ENCODE measurements at places on chromosomes 1 and 21.

- peak; percentile 36 for DNase-seq
These were observed at the start of gene HPDL for GRCh38 chr1:45326627-45327623. Gene HPDL, plus strand, starts transcription at chr1:45326895. Its CDS starts 254 bp downstream, at chr1:45327149.

DNA sequence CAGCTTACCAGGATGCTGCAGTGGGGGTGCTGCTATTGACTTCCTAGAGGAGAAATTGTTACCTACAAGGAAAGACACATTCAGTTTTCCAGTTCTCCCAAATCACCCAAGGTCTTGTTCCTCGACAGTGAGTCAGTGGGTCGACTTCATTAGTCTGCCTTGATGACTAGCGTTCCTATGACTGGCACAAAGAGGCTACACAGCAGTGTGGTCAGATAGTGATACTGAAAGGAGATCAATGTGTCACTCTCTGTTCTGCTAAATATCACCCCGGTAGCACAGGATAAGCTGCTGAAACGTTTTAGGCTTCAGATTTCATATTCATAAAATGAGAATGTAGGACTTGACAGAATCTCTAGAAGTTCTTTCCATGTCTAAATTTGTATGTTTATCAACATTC lies 357.4 kb downstream of the LMX1A start:
- DNase-seq, result no peak

DNA sequence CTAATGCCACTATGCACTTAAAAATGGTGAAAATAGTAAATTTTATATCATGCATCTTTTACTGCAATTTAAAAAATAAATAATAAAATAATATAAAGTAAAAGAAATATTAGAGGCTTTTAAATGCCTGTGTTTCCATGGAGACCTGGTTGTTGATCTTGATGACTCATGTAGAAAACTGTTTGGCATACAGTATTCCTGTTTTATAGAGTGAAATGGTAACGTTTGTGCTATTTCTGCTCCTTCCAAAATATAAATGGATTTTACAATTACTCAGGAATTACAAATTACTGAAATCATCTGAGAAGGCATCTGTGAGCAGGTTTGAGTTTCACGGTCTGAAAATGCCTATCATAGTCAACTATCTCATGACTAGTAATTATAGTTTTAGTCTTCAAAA lies 98.4 kb upstream of the USP25 start:
- DNase-seq, result peak; percentile 62

DNA sequence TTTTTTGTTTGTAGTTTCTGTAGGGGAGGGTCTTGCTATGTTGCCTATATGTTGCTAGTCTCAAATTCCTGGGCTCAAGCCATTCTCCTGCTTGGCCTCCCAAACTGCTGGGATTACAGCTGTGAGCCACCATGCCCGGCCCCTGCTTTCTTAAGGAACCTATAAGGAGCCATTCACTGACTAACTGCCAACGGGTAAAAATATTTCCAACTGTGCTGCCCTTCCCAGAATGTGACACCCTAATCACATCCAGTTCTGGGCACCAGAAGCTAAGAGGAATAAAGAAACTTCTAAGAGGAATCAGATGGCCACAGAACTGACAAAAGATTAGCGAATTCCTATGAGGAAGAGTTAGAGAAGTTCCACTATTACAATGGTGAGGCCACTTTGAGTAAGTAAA lies 6.4 kb downstream of the SYPL2 start:
- DNase-seq, result no peak

GRCh38 chr1:14724246-14724645 lies 125.8 kb downstream of the KAZN start:
- DNase-seq, result no peak

- peak; percentile 66 for DNase-seq
These were observed 51.9 kb downstream of the DNTTIP2 start for GRCh38 chr1:93827128-93827527.

DNA sequence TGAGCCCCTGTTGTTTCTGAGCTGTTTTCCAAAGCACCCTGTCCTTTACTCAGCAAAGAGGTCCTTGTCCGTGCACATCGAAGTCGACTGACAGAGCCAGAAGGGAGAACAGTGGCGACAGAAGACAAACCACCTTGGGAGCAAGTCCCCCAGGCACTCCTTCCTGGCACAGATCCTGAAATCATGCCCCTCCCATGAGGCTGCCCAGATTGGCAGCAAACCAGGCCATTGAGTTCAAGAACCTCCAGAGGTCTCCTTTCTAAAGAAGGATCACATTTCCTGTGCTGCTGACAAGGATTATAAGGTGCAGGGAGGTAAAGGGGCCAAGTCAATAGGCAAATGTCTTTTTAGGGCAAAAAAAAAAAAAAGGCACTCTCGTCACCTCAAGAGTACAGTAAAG lies 84.7 kb upstream of the HIVEP3 start:
- DNase-seq, result no peak

- DNase-seq, result peak; percentile 30
These were observed 1.1 kb downstream of the EEIG2 start for GRCh38 chr1:108560874-108561459.

DNA sequence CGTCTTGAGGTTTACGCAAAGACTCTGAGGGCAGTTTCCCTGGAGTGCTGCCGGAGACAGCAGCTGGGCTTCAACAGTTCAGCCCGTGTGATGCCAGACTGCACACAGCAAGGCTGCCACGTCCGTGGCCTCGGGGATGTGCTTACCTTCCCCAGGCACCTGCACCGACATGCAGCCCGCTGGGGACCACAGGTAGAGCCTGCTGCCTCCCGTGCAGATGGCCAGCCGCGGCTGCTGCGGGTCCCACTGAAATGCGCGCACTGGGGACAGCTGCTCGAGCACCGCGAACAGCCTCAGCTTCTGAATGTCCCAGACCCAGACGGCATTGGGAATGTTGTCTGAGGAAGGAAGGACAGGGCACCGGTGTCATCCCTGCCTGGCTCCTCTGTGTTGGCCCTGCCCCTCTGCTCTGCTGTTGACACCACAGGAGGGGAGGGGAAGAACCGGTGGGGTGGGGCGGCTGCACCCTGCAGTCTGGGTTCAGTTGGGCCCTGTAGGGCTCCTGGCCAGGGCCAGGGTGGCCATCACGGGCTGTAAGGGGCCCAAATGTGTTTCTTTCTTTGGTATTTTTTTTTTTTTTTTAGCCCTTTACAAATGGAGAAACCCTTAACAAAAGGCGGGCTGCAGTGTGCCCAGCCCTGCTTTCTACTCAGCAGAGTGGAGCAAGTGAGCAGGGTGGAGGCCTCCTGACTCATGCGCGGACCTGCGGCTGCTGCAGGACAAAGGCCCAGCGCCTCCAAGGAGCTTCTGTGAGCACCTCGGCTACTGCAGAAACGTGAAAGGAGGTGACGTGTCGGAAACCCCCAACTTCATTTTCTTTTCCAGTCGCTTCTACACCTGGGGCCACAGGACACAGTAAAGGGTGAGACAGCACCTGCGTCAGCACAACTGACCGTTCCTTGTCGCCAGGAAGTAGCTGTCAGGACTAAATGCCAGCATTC lies 6.8 kb downstream of the TPRG1L start:
- no peak for DNase-seq

Data from fibroblast of gingiva (primary cell).